ENCODE measurements at places on chromosomes 7 and 10.

- DNase-seq = peak; percentile 61
Measured at GRCh38 chr10:98446661-98447221, at the start of gene HPS1. TSS of gene HPS1 (minus strand) at chr10:98446935. CDS start at chr10:98443240, 3,695 bp downstream.

DNA sequence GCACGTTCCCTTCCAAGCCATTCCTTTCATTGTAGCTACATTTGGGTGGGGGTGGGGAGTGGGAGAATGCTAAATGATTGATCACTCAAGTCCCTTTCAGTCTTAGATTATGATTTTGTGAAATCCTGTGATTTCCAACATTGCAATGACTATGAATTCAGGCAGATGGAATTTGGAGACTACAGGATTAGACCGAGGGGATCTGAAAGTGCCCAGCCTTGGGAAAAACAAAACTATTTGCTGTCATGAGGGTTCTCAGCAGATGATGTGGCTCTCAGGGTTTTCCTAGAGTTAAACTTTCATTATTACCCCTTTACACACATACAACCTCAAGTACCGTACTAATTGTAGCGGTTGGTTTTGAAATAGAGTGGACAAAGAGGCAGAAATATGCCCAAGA lies 4.7 kb downstream of the MACROH2A2 start:
- no peak for DNase-seq

GRCh38 chr10:6343305-6344010 lies 140.7 kb downstream of the PFKFB3 start:
- DNase-seq = no peak

- no peak for DNase-seq
Measured at GRCh38 chr10:103894441-103894864, 23.5 kb downstream of the STN1 start.

- no peak for DNase-seq
Measured at GRCh38 chr7:45543473-45543872, 30.7 kb upstream of the ADCY1 start.

Data from activated naive CD4-positive, alpha-beta T cell (primary cell).